EL (cell line): ENCODE measurements at places on chromosomes 7 and 10.
A peak's percentile ranks its signal among the peaks of the same experiment; 100 is the strongest.

DNA sequence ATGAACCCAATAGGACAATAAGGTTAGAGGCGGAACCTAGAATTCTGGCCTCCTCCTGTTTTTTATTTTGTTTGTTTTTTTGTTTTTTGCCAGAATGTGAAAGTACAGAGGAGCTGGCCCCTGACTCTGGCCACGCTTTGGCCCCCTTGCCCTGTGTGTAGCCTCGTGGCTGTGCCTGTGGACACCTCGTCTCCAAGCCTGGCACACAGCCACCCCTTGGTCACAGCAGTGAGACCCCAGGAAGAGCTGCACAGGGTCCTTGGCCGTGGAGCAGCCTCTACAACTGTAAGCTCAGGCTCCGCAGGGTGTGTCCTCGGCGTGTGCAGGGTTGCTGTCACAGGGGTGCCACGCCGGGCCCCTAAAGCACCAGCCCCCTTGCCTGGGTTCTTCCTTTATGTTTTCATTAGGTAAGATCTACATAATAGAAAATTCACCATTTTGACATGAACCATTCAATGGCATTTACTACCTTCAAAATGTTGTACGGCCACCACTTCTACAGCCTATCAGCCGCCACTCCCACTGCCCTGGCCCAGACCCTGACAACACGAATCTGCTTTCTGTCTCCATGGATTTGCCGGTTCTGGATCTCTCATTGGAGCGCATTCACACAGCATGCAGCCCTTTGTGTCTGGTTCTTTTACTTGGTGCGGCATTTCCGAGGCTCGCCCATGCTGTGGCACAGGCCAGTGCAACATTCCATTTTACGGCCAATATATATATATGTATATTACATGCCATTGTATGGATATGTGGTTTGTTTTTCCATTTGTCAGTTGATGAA, 51.0 kb downstream of the AMZ1 start:
- DNase-seq: no peak

DNA sequence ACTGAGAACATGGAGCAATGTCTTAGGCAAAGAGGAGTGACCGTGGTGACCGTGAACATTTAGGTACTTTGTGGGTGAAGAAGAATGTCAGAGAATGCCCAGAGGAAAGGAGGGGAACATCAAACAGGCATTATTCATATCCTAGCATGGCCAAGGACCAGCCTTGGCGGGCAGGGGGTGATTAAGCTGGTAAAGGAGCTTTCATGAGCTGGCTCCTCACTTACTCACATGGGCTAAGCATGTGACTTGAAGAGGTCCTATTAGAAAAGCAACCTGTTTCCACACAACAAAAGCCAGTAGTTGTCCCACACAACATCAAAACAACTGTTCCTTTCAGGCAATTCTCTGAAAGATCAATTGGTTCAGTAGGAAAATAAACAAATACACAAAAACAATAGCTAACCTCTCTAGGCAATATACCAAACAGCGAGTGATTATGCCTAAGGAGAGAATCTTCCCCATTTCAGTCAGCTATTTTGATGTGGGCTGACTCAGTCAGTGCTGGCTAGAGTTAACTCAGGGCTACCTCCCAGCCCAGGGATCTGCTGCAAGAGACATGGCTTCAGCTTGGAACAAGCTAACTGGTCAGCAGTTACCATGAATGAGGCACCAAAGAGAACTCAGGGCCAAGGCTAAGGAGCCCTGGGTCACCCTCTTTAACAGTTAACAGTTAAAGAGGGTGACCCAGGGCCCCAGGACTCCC, 283.5 kb downstream of the ARHGAP12 start:
- peak; percentile 13 for DNase-seq

GRCh38 chr10:125982260-125982948, 86.0 kb downstream of the FANK1 start:
- DNase-seq: peak; percentile 74

- no peak for DNase-seq
Measured at GRCh38 chr10:96244354-96244753, 27.0 kb downstream of the BLNK start.
